ENCODE measurements at places on chromosomes 4 and X.

DNA sequence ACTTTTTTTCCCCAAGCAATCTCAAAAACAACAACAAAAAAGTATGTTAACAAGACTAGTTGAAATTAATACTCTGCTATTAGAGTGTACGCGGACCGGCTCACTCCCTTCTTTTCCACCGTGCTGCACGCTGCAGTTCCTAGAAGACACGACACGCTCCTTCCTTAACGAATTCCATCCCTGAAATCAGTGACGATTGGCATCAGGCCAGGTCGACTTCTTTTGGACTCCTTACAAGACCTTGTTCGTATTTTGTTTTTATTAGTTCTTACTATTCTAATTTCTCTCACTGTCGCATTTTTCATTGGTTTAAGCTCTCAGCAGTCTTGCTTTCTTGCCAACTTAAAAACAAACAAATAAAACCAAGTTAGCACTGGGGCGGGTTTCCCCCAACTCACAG is 175.8 kb upstream of the PITX2 start:
- no peak for DNase-seq

DNA sequence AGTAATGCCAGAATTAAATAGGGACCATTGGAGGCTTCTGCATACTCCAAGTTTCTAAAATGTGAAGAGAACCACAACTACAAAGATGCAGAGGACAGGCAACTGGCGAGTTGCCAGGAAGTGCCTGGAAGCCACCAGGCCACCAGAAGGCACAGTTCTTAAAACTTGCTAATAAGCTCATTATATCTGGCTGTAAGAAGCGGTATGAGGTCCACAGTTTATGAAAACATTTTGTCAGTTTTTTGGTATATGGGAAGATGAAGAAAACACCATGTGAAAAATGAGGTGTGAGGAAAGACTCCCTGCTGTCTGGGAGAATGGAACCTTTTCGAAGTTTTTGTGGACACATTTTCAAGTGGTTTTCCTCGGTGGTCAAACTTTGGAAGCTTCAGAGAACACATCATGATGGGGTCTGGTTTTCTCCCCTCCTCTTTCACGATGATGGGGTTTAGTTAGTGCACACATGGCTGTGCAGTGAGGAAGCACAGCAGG is 202.7 kb downstream of the NR3C2 start:
- no peak for DNase-seq

- peak; percentile 0 for DNase-seq
Observed at GRCh38 chr4:32569861-32570260, 1849.7 kb downstream of the PCDH7 start.

DNA sequence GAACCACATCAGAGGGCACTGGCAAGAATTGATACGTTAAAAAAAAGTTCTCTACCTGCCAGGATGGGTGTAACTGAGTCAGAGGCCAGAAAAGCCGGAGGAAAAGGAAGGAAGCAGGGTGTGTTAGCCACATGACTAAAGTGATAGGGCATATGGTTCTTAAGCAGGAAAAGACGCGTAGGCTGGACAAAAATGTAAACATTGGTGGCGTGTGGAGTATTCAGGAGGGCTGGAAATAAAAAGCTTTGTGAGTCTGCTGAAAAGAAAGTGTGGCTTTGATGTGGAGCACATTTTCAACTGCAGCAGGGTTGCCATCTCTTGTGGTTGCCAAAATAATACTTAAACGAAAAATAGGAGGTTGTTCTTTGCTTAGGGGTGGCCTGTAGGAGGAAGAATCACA is 186.5 kb upstream of the RPL34 start:
- peak; percentile 68 for DNase-seq

DNA sequence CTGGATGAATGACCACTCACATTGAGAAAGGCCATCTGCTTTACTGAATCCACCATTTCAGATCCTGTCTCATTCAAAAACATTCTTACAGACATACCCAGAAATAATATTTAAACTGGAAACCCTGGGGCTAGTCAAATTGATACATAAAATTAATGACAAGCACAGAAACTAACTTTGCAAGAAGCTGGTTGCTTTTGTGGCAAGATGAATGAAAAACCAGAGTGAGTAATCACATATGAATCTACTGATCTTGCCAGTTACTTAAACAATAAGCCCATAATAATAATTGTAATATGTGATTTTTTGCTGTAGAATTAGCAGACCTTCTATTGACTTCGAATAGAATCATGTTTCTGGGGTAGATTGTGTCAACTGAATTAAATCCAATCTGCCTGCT is 235.1 kb downstream of the PPARGC1A start:
- DNase-seq: no peak

GRCh38 chrX:17566740-17567139 is 170.6 kb upstream of the SCML1 start:
- DNase-seq: no peak

DNA sequence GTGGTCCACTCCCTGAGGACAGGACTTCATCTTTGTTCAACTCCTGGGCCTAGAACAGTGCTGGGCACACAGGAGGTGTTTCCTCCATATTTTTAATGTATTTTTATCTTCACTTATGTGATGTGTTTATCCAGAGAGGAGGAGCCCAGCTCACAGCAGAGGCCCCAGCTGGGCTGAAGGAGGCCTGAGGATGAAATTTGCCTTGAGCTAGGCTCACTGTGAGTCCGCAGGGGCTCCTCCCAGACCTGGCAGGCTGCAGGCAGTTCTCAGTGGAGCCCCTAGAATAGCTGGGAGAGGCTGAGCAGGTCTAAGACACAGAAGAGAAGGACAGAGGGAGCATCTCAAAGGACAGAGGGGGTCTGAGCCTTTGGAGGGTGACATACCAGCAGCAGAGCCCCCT is 26.8 kb downstream of the C4orf50 start:
- DNase-seq: no peak

- no peak for DNase-seq
Observed at GRCh38 chrX:10173331-10173900, 16.6 kb downstream of the CLCN4 start.
